ENCODE measurements at places on chromosomes 3 and 15. TPM values are rescaled to one million over a fixed set of nuclear protein-coding genes. Genes with fewer than 3 reads are reported as not detected.
A peak's percentile ranks its signal among the peaks of the same experiment; 100 is the strongest.

DNA sequence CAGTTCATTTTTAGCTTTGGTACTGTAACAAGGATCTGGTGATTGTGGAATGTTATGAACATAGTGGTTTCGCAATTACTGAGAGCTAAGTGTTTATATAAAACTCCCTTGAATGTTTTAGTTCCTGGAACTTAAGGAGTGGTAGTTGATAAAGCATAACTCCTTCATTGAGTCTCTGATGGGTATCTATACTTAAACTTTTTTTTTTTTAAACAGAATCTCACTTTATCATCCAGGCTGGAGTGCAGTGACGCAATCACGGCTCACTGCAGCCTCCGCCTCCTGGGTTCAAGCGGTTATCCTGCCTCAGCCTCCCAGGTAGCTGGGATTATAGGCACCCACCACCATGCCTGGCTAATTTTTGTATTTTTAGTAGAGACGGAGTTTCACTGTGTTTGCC is 11.3 kb downstream of the PRKCI start:
- DNase-seq, result no peak

GRCh38 chr3:78004571-78004970 is 964.7 kb downstream of the ROBO2 start:
- DNase-seq, result no peak

- no peak for DNase-seq
Observed at GRCh38 chr15:77830051-77830468, 197.3 kb upstream of the LINGO1 start.

DNA sequence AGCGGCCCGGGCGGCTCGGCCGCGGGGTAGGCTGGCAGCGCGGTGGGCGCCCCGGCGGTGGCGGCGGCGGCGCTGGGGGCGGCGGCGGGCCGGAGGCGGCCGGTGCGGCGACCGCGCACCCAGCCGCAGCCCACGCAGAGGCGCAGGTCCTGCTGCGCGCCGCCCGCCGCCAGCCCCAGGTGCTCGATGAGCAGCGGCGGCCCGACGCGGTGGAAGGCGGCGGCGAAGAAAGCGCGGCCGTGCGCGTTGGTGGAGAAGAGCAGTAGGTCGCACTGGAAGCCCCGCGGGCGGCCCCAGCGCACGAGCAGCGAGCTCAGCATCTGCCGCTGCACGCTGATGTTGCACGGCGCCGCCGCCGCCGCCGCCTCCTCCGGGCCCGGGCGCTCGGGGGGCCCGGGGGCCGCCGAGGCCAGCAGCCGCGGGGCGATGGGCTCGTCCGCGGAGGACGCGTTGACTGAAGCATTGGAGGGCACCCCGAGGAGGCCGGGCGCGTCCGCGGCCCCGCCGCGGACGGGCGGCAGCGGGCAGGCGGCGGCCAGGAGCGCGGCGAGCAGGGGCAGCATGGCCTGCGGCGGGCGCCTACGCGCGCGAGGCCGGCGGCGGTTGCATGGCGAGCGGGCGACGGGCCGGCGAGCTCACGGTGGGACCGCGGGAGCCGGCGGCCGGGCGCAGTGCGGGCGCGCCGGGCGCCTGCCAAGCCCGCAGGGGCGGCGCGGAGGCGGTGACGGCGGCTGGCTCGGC is 452 bp downstream of the TMEM158 start:
- DNase-seq, result no peak

DNA sequence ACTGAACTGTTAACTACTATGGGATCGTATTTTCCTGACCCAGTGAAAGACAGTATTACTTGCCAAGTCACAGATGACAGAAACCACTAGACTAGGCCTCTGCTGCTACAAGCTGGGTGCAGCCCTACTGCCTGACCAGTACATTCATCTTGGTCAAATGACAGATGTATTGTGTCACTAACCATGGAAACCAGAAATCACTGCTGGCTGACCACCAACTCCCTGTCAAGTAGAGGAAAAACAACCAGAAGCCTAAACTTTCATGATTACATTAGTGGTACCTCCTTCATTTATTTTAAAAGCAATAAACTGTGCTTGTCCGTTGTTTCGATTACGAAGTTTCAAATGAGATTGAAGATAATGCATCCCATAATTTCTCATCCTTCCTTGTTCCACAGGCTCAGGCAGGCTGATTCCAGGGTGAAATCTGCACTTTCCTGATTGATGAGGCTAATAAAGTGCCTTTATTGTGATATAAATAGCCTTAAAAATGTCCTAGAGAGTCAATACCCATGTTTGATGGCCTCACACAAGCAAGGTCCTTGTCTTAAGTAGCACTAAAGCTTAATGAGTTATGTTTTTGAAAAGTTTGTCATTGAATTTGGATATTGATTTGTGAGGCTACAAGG is 309.7 kb downstream of the LSAMP start:
- no peak for DNase-seq

GRCh38 chr3:119642746-119643473 is 17.5 kb downstream of the POPDC2 start:
- DNase-seq, result no peak

The PLA2G4D gene
- 0.08 TPM for polyA plus RNA-seq

The COL7A1 gene
- polyA plus RNA-seq, result 9.3 TPM

The C3orf70 gene
- polyA plus RNA-seq, result 3.5 TPM

- DNase-seq, result peak; percentile 35
Observed at GRCh38 chr3:134197681-134198261, 52.9 kb downstream of the RYK start.

The TMEM212 gene
- 0.15 TPM for polyA plus RNA-seq

DNA sequence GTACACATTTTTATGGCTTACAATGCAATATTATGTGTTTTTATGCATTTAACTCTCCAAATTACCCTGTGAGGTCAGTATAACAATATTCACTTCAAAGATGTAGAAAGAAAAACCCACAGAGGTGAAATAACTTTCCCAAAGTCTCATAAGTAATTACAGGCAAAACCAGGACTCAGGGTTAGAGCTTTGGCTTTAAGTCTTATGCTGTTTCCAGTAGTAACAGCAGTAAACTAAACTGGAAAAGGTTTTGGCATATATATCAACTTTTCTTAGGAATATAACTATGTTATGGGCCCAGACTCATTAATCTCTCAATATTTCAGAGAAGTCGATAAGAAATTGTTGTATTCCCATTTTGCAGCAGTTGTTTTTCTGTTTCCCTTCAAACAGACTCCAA is 206.3 kb upstream of the KCNMB2 start:
- no peak for DNase-seq

GRCh38 chr3:65914032-65914739 is 124.5 kb downstream of the MAGI1 start:
- no peak for DNase-seq

- no peak for DNase-seq
Observed at GRCh38 chr3:31861826-31862225, 119.2 kb downstream of the OSBPL10 start.

The TRIM42 gene
- not detected for polyA plus RNA-seq

The NANOGP8 gene
- not detected for polyA plus RNA-seq

DNA sequence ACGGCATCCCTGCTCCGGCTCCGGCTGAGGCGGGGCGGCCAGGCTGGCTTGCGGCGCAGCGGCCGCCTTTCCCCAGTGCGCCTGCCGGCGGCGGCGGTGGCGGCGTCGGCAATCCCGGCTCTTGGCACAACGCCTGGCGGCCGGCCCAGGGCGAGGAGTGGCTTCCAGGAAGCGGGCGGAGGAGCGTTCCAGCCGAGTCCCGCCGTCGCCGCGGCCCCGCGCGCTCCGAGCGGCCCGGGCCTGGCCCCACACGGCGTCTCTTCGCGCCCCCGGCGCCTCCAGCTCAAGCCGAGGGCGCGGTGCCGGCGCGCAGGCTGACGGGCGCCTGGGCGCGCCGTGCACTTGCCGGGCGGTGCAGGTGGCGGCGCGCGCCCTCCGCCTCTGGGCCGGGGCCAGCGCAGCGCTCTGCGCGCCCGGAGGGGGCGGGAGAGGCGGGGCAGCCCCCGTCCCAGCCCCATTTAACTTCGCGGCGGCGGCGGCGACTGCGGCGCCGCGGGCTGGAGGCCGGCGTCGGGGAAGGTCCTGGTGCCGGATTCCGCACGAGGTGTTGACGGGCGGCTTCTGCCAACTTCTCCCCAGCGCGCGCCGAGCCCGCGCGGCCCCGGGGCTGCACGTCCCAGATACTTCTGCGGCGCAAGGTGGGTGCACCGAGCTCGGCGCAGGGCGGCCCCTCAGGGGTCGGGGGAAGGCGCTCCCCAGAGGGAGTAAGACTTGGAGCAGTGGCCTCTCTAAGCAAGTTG is at the start of gene ADAMTSL3:
Gene ADAMTSL3 (plus strand): TSS at position 485 of the 740 bp plus-strand sequence. CDS start 1,639 bp downstream, outside the sequence.
- peak; percentile 77 for DNase-seq

GRCh38 chr3:14376348-14377043 is 25.9 kb upstream of the SLC6A6 start:
- DNase-seq, result no peak

DNA sequence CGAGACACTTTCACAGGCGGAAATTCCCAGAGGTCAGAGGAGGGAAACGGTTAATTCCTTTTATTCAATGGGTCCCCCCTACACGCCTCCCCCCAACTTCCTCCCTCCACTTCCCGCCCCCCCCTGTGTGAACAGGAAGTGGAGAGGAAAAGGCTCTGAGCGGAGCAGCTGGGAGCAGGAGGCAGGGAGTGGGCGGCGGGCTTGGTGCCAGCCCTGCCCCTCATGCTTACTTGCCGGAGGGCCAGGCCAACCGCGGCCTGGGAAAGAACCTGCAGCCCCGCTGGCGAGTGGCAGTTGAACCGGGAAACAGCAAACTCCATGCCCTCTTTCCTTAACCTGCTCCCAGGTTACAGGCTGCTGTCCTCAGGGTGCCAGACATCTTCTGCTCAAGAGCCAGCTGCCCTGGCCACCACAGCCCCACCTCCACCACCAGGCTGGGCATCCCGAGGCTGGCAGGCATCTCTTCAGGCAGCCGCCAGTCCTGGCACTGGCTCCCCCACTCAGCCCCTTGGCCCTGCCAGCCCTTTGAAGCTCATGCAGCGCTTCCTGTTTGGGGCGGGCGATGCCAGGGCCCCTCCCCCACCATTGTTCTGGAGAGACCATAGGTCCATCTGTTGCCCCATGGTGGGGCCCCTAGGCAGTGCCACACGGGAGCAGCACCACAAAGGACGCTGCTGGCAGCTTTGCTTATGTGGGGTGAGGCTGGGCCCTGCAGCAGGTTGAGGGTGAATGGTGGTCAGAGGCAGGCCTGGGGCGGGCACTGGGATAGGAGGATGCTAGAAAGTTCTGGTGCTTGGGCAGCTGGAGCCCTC is 12.9 kb downstream of the VPS18 start:
- DNase-seq, result peak; percentile 67

Data from hindlimb muscle (tissue), 1 donor.